ENCODE measurements at places on chromosomes 1 and 21. TPM values are rescaled to one million over a fixed set of nuclear protein-coding genes. Genes with fewer than 3 reads are reported as not detected.

- peak; percentile 25 for DNase-seq
These were observed 262.0 kb upstream of the CXADR start for GRCh38 chr21:17250778-17251241.

DNA sequence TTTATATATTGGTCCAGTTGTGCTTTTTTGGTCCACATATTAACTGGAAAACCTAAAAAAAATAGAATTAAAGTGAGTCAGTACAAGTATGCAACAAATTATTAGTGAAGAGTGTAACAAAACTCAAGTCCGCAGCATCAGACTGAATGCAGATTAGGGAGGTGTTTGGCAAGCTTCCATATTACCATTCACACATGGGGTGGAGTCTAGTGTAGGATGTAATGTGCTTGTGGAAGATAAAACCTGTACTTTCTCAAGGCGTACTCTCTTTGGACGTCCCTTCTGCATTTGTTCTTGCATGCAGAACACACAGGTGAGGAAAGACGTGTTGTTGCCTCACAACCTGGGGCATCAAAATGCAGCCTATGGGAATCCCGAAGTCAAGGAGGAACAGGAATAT is 668.7 kb downstream of the MRPL39 start:
- DNase-seq = no peak

- no peak for DNase-seq
These were observed 32.9 kb downstream of the RAB3B start for GRCh38 chr1:51957618-51958017.

DNA sequence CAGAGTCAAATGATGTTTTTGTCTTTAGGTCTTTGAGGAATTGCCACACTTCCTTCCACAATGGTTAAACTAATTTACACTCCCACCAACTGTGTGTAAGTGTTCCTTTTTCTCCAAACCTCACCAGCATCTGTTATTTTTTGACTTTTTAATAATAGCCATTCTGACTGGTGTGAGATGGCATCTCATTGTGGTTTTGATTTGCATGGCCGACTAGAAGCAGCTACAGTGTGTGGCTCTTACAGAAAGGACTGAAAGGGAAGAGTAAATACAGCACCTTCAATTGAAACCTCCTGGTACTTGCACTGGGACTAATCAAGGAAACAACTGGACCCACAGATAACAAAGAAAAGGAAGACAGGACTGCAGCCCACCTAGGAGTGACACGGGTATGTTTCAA is 668.0 kb upstream of the RGS18 start:
- DNase-seq = no peak

- DNase-seq = no peak
These were observed at the start of gene LDLRAD2 for GRCh38 chr1:21811875-21812305. LDLRAD2 (plus strand) TSS chr1:21812265; CDS start chr1:21812452, 187 bp downstream.

- DNase-seq = no peak
These were observed 450.4 kb downstream of the MATN1 start for GRCh38 chr1:30273021-30273325.

The INSRR gene
- total RNA-seq = 0.21 TPM

The ACKR1 gene
- 10.3 TPM for total RNA-seq

The RGS18 gene
- total RNA-seq = 2.7 TPM

The FASLG gene
- total RNA-seq = 0.31 TPM

The EPHA10 gene
- not detected for total RNA-seq
